ENCODE measurements at places on chromosomes 4 and X.

DNA sequence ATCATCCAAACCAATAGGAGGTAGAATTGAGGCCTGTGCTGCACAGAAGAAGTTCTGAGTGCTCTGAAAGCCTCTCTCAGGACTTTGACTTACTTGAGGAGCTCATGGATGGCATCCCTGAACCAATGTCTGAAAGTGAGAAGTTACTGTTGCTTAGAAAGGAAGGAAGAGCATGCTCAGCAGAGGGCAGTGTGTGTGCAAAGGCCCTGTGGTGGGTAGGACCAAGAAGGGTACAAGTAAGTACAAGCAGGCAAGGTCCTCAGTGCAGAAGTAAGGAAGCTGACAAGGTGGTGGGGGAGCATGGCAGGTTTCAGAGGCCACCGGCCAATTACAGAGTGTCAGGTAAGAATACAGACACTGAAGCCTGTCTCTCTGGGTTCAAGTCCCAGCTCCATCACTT is 31.4 kb upstream of the LGI2 start:
- DNase-seq = no peak

GRCh38 chrX:85977218-85977617 is 70.1 kb downstream of the CHM start:
- DNase-seq = no peak

DNA sequence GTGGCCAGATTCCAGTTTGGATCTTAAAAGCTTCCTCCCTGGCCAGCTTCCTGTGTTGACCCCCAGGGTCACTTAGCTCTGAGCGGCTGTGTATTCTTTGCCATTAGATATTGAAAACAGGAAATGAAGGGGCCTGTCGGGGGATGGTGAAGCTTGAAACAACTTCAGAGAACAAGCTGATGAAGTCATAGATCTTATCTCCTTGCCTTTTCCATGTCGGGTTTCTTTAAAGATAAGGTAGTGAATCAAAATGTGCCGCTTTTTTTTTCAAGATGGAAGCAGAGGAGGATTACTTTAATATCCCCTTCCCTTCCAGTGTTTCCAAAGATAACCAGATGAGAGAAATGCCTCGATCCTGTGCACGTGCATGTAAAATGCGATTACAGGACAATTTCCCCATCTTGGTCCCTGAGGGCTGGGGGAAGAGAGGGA is 508.5 kb downstream of the MID1IP1 start:
- DNase-seq = peak; percentile 23

DNA sequence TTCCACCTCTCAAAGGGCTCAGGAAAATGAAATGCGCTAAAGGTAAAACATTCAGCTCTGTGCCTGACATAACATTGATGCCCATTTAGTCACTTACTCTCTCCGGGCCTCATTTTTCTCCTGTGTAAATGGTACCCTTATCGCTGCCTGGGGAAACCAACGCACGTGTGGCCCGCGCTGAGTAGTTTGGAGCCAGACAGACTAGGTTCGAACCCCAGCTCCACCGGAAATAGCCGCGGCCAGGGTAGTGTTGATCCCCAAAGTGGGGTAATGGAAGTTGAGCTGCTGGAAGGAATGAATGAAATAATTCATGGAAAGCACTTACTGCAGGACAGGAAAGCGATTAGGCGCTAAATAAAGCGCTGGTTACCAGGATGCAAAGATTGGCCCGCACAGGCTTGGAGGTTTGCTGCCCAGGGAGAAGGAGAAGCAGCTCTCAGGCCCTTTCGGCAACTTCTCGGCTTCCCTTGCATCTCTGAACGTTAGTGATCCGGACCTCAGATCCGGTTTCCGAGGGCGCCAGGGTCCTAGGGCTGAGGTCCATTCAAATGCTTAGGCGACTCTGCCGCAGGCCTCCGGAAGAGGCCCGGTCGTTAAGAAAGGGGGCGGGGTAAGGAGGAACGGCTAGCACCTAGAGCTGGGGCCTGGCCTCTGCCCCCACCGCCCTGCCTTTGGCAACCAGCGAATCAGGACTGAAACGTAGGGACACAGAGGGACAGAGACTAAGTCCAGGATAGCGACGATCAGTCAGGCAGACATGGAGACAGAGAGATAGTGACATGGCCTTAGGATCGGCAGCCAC is 13.3 kb downstream of the NKX3-2 start:
- no peak for DNase-seq

- peak; percentile 28 for DNase-seq
Measured at GRCh38 chrX:132956421-132957210, 1.8 kb downstream of the HS6ST2 start.

GRCh38 chr4:171880136-171880535 is 66.9 kb downstream of the GALNTL6 start:
- peak; percentile 10 for DNase-seq

DNA sequence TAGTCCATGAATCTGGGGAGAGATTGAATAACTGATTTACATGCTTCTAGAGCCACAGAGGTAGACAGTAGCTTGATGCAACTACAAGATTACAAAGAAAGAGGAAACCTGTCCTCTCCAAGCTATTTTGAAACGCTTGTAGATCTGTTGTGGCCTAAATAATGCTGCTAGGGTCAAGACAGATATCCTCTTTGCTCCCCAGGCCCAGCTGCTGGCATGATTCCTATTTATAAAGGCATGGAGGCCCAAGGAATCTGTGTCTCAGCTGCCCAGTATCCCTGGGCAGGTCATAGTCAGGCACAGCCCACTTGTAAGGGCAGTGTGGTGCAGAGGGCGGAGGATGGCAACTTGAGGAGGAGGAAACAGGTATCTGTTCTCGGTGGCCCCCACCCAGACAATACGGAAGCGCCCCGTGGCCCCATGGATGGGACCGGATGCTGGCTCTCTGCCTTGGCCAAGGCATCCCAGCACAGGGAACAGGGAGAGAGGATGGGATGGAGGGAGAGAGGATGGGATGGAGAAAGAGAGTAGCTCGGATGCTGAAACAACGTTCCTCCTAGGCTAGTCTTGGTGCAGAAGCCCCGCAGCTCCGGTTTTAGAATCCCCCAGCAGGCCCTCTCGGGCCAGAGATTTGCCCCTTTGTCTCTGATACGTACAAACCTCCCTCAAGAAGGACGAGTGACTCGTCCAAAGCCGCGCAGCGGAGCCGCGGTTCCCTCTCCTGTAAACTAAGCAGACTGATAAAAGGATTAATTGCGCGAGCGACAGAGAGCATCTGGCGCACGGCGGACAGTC is 767 bp upstream of the SMIM20 start:
- peak; percentile 55 for DNase-seq

DNA sequence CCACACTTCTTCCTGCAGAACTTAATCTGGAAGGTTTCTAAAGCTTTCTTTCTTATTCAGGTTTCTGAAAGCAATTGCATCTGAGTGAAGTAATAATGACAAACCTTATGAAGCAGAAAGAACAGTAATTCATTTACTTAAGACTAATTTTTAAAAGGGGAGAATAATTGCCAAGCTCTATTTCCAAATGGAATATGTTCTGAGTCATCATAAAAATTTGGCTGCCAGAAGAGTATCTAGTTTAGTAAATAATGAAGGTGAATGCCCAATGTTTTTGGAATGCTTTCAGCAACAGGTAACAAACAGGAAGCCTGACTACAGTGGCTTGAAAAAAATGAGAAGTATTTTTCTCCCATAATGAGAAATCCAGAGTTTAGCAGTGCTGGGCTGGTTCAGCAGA is 227.3 kb upstream of the TET2 start:
- DNase-seq = no peak

GRCh38 chr4:146510942-146511341 is 10.8 kb downstream of the SLC10A7 start:
- DNase-seq = no peak

- DNase-seq = peak; percentile 67
Measured at GRCh38 chr4:138650929-138651448, 364.6 kb upstream of the NOCT start.

- peak; percentile 93 for DNase-seq
Measured at GRCh38 chrX:123732670-123733363, at the start of gene THOC2. Gene THOC2 (minus strand): TSS chrX:123733052. CDS start chrX:123733022, 30 bp downstream.

DNA sequence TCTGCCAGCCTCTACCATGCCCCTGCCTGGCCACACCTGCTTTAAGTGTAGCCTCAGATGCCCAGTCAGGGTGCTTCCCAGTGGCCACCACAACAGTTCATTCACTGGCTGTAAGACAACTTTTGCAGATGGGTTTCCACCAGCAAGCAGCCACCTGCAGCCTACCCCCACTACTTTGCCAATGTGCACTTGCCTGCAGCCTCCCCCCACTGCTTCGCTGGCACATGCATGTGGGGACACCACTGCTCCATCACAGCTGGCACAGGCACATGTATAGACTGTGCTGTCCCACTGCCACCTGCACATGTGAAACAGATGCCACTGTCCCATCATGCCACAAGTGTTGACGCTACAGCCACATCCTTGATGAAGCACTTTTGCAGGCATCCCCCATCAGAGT is 723.9 kb downstream of the SH3BGRL start:
- DNase-seq = no peak

- no peak for DNase-seq
Measured at GRCh38 chrX:71184803-71185495, 38.1 kb upstream of the GJB1 start.

GRCh38 chrX:103687696-103688201 is 1.2 kb upstream of the MORF4L2 start:
- DNase-seq = peak; percentile 92

- DNase-seq = peak; percentile 81
Measured at GRCh38 chr4:185573651-185574199, 38.4 kb upstream of the PDLIM3 start.

GRCh38 chrX:51144828-51145442 is 187.7 kb upstream of the NUDT10 start:
- DNase-seq = peak; percentile 57

DNA sequence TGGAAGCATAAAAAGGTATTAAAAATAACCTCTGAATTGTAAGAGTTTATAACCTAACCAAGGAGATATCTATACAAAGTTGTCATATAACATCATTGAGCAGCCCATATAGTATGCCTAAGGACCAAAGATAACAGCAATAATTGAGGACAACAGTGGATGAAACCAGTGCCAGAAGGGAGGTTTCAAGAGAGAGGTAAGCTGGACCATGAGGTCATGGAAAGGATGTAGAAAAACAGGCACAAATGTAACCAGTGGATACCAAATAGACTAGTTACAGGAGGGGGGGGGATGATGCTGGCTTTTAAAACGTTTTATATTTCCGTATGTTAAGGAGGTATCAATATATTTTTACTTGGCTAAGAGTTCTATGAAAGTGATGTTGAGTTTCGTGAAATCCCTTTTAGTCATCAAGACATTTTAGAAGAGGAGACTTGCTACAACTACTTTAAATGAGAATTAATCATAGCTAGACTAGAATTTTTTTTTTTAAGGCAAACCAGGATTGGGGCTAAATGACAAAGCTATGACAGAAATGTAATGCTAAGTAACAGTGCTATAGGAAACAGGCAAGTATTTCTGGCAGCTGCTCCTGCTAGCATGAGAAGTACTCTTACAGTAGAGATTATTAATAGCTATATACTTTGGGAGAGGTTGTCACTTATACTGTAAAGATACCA is 161.1 kb downstream of the FBXW7 start:
- DNase-seq = peak; percentile 18

GRCh38 chr4:37132975-37133360 is 111.6 kb upstream of the NWD2 start:
- DNase-seq = no peak

DNA sequence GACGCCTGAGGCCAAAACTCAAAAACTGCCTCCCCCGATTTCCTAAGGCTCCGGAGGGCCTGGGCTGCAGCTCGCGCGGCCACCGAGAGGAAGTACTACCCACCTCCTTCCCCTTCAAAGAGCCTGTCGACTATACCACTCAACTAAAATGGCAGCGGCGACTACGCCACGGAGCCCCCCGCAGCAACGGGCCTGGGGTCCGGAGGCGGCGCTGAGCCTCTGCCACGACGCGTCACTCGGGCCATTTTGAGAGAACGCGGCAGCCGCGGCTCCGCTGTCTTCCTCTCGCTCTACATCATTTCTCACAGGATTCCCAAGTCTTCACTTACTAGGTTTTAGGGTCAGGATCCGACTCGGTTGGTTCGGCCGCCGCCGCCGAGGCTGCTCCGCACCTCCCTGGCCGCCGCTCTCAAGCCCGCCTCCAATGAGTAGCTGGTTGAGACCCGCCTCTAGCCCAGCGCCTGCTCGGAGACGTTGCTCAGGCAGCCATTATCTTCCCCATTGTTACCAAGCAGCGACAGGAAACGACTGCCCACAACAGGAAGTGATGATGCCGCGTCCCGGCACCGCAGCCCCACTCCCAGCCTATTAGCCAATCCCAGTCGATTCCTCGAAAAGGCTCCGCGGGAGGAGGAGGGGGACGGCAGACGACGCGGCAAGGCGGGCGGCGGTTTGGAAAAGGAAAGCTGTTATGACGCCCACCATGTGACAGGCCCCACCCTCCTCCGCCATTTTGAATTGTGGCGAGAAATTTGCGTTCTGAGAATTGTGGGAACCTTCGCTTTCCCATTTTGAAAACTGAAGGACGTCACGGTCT is at the start of gene RLIM:
Gene RLIM, minus strand, starts transcription at position 532 of the 817 bp plus-strand sequence. CDS start 18,647 bp downstream, outside the sequence.
- peak; percentile 97 for DNase-seq

DNA sequence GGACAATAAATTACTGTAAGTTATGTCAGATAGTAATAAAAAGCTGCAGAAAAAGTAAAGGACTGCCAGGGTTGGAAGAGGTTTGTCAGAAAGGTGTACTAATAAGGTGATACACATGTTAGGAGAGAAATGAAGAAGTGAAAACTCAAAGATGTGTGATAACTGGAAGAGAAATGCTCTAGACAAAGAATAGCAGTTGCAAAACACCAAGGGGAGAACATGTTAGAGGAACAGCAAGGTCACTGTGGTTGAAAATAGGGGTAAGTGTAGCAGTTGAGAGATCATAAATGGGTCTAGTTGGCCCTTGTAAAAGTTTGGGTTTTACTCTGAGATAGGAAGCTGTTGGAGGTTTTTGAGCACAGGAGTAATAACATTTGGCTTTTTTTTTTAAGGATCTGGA is 46.9 kb downstream of the HSPA4L start:
- DNase-seq = no peak

DNA sequence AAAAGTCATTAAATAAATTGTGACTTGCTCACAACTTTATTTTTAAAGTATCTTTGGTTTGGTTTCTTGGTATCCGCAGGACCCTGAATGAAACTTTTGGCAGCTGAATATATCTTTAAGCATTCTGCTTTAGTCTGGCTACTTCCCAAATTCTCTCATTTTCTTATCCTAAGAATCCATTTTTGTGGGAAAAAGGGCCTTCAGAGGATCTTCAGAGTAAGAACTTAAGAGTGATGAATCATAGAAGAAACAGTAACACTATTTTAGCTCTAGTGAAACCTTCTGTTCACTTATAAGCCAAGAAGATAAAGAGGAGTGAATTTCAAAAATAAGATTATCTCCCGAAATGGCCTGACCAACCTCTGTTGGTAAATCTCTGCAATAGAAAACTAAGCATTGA is 540.6 kb upstream of the MAGEB18 start:
- peak; percentile 0 for DNase-seq

GRCh38 chr4:143296397-143297067 is 40.1 kb upstream of the GAB1 start:
- no peak for DNase-seq

DNA sequence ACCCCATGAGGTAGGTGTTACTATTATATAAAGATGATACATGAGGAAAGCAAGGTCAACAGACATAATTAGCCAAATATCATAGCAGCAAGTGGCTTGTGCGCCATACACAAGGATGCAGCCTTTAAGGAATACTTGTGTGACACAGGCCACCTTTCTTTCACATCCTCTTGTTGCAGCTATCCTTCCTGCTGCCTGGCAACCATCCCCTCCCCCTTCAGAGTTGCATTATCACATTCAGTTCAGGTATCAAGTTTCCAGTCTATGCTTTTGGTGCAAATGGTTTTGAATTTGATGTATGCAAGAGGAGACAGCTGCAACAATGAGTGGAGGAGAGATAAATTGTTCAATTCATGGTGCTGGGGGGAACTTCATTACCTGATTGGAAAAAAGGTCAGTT is 6.4 kb downstream of the ZCCHC18 start:
- DNase-seq = no peak
